ENCODE measurements at places on chromosomes 13 and 19. TPM values are rescaled to one million over a fixed set of nuclear protein-coding genes. Genes with fewer than 3 reads are reported as not detected.

Gene CYP4F8
- total RNA-seq, result not detected

Gene C19orf44
- total RNA-seq, result 4.5 TPM

Gene WDR62
- total RNA-seq, result 1.7 TPM

Gene SLC8A2
- 0.36 TPM for total RNA-seq

Gene RASAL3
- 0.07 TPM for total RNA-seq
